Stimulated activated CD8-positive, alpha-beta memory T cell treated with anti-CD3 and anti-CD28 coated beads, Interleukin-15, amount 100 ng/mL, for 1 hour (primary cell): ENCODE measurements at places on chromosomes 16 and 17.

DNA sequence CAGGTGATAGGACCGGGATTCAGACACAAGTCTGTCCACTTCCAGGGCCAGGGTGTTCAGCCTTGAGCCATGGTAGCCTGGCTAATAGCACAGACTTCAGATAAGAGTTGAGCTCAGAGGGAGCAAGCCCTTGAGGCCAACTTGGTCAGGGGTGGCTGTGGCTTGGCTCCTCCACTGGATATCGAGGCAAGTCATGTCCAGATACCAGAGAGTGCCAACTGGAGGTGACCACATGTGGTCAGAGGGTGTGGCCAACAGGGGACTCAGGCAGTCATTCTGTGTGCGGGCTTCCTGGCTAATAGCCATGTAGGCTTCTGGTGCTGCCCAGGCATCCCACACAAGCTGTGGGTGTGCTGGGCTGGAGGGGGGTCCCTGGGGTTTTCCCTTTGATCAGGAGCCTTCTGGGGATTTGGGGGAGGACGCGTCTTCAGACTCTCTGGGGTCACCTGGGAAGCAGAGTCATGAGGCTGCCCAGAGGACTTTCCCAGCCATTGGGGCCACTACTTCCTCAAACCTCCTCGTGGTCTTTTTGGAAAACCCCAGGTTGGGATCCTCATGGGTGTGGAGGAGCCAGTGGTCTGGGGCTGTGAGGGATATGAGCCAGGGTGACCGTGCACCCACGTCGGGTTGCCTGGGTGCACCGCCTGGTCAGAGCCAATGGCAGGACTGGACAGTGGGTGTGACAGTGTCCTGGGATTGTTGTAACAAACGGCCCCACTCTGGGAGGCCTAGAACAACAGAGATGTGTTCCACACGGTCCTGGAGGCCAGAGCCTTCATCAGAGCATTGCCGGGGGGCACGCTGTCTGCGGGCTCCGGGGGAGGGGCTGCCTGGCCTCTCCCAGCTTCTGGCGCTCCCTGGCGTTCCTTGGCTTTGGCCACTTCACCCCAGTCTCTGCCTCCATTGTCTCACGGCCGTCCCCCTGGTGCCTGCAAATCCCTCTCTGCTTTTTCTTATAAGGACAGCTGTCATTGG lies 25.0 kb downstream of the COX4I1 start:
- no peak for DNase-seq

- no peak for DNase-seq
Observed at GRCh38 chr17:64596439-64596838, 65.7 kb downstream of the SMURF2 start.

DNA sequence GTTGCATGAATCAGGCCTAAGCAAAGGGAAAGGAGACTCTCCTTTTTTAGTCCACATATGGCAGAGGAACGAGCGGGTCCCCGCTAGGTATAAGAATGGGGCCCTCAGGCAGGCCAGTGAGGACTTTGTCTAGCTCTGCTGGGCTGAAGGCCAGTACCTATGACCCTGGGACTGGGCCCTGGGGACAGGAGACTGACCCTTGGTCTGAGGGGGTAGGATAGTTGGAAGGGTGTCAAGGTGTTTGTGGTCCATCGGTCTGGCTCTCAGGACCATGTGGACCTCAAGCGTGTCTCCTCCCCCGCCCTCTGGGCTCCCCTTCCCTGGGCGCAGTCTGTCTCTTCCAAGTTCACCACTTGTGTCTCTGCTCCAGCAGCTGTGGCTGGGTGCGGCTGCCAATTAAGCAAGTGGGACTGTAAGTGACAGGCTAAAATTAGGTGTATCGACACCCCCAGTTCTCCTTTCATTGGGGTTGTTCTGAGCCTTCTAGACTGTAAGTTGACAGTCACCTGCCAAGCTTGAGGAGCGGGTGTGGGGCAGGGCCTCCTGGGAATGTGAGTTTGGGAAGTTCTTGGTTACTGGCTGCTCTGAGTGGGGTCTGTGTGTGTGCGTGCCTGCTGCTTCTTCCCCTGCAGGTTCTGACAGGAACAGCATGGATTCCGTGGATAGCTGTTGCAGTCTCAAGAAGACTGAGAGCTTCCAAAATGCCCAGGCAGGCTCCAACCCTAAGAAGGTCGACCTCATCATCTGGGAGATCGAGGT lies 24.5 kb downstream of the AKAP1 start:
- DNase-seq, result no peak

GRCh38 chr16:83301971-83302370 lies 505.8 kb upstream of the HSBP1 start:
- DNase-seq, result no peak

DNA sequence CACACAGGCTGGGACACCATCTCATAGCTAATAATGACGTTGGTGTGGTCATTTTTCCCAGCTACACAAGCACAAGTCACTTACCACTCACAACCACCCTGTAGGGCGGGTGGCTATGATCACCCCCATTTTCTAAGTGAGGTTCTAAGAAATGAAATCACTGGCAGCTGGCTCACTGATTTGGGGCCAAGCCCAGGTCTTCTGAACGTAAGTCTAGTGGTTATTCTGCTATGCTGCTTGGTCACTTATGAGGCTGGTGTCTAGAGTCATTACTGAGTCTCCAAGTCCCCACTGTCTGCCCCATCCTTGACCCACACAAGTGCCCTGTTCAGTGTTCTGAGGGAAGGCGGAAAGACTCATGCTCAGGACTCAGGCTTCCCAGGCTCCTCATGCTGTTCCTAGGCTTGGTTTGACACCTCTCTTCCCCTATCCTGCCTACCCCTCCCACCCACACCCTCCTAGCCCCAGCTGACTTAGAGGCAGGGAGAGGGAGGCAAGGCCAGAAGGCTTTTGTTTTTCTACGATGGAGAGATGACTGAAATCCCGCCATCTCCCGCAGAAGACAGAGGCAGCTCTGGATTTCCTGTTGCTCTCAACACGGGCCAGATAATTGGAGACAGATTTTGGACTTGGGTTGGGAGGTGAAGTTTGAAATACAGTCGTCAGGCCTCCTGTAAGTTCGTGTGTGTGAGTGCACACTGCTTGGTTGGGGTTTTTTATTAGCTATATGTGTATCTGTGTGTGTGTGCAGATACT lies 32.2 kb downstream of the FZD2 start:
- no peak for DNase-seq

GRCh38 chr17:21036361-21036881 lies 6.4 kb downstream of the USP22 start:
- DNase-seq, result no peak

DNA sequence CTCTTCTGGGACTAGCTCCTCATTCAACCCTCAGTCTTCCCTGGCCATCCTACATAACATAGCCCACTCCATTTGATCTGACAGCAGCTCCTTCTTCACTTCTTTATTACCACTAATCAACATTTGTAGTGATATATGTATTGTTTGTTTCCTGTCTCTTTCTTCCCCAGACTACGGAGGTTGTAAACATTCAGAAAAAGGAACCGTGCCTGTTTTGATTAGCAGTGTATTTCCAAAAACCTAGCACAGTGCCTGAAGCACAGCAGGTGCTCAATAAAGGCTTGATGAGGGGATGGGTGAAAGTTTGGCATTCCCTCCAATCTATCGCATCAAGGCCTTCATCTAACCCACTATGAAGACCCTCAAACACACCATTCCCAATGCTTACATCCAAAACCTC lies 150.8 kb downstream of the XYLT1 start:
- no peak for DNase-seq

DNA sequence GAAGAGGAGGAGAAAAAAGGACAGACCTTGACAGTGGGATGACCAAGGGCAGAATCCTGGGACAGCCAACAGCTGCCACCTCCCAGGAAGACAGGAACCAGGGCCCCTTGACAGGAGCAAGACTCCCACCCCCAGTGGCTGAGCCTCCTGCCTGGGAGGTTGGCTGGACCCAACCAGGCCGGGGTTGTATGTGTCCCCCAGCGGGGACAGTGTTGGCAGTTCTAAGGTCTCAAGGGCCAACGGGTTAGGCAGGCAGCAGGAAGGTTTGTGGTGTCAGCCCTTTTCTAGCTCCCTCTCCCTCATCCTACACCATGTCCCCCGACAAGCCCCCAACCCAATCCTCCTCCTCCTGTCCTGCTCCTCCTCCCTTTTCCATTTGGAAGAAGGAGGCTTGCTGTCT lies 126.2 kb downstream of the MRM1 start:
- DNase-seq, result no peak

GRCh38 chr17:50079334-50080095 lies 15.6 kb upstream of the PDK2 start:
- no peak for DNase-seq

- DNase-seq, result no peak
Observed at GRCh38 chr17:57269598-57270255, 13.4 kb downstream of the MSI2 start.

- no peak for DNase-seq
Observed at GRCh38 chr16:46843898-46844642, 13.1 kb upstream of the C16orf87 start.

DNA sequence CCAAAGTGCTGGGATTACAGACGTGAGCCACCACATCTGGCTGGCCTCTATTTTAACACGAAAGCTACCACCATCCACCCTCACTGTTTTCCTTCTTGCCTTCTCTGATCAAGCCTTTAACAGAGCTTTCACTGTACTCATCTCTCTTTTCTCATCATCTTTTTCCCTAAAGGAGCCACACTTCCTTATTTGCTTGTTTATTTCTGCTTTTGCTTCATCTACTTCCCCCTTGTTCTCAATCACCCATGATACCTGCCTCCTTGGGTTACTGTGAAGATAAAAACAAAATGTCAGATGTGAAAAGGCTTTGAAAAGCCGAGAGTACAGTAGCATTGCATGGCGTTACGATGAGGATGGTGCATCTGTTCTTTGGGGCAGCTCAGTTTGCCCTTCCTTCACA lies 79.9 kb downstream of the ZNF18 start:
- DNase-seq, result no peak

GRCh38 chr16:10318798-10319500 lies 66.9 kb upstream of the ATF7IP2 start:
- DNase-seq, result no peak

DNA sequence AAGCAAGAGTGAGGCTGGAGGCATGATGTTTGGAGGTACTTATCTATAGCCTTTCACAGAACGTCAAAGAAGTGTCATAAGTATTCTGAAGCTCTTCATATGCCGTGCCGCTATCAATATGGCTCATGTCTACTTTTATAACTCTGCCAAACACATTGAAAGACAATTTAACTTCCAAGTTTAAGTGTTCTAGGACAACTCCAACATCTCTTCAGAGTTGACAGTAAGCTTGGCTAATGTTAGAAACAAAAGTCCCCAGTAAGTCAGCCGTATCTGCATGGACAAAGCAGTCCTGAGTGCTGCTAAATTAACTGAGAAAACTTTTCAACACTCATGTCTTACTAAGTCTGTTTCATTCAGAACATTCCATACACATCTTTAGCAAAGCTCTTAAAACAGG lies 32.2 kb downstream of the GRB2 start:
- DNase-seq, result no peak

GRCh38 chr17:82177276-82177675 lies 35.4 kb downstream of the CCDC57 start:
- no peak for DNase-seq

GRCh38 chr17:28973425-28973824 lies 22.1 kb upstream of the PHF12 start:
- no peak for DNase-seq

GRCh38 chr16:11072420-11073153 lies 128.2 kb downstream of the CLEC16A start:
- no peak for DNase-seq

GRCh38 chr17:64599827-64600226 lies 62.3 kb downstream of the SMURF2 start:
- DNase-seq, result no peak

DNA sequence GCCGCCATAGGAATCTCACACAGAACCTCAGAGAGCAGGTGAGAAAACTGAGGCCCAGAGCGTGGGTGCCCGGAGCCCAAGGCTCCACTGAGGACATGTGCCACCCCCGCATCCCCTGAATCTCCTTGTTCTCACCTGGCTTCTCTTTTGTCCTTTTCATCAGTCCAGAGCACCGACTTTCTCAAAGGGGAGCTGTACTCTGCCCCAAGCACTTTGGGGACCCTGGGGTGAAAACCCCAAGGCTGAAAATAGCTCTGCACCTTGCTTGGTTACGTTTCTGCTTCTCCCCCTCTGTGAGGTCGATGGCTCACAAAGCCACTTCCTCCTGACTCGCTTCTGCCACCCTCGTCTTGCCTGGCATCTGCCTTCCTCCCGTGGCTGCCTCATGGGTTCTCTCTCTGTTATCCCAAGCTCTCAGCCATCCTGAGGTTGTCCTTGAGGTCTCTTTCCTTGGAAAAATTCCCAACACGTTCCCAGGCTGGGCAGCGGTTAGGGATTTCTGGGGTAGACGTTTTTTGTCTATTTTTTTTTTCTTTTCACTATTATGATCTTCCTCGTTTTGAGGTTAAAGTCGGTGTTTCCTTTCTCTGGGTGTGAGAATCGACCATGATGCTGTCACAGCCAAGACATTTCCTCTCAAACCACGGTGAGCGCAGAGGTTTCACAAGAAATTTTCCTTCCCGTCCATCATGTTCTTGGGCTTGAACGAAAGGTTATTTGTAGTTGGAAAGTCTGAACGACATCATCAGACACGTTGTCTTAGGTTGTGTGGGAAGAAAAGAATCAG lies 37.2 kb downstream of the IRF8 start:
- peak; percentile 34 for DNase-seq
